ENCODE measurements at places on chromosomes 4 and X. TPM values are rescaled to one million over a fixed set of nuclear protein-coding genes. Genes with fewer than 3 reads are reported as not detected.

GRCh38 chr4:94690851-94691254, 66.9 kb upstream of the BMPR1B start:
- H3K27me3 ChIP-seq, result no peaks in the 10 kb centered on the region
- H3K4me3 ChIP-seq, result no peak overlapping the region
- H3K36me3 ChIP-seq, result no peaks in the 10 kb centered on the region
- no peaks in the 10 kb centered on the region for H3K4me1 ChIP-seq
- DNase-seq, result no peak
- no peak overlapping the region for H3K27ac ChIP-seq

- no peak overlapping the region for H3K27ac ChIP-seq
- no peaks in the 10 kb centered on the region for H3K4me1 ChIP-seq
- no peaks in the 10 kb centered on the region for H3K36me3 ChIP-seq
- no peak overlapping the region for H3K4me3 ChIP-seq
- H3K27me3 ChIP-seq, result no peaks in the 10 kb centered on the region
Observed at GRCh38 chr4:25100021-25100555, 60.2 kb downstream of the SEPSECS start.

DNA sequence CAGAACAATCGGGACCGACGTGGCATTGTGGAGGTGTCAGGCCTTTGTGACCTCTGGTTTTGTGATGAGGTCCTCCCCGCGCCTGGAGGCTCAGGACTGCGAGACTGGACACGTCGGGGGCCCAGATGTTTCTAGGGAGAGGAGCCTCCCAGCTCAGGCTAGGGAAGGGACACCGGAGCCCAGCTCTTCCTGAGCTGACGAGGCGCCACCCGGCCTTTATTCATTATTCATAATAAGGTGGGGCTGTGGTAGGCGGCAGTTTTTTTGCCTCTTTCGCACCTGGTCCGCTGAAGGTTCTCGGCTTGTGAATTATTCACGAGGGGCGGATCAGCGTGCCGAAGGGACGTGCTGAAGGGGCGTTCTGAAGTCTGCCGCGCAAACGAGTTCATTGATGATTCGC, 2.3 kb upstream of the UBA1 start:
- DNase-seq, result no peak
- peaks cover 6% of the 10 kb centered on the region for H3K27me3 ChIP-seq
- H3K4me1 ChIP-seq, result peaks cover 23% of the 10 kb centered on the region
- H3K4me3 ChIP-seq, result peak overlapping the region; percentile 35
- H3K27ac ChIP-seq, result no peak overlapping the region

DNA sequence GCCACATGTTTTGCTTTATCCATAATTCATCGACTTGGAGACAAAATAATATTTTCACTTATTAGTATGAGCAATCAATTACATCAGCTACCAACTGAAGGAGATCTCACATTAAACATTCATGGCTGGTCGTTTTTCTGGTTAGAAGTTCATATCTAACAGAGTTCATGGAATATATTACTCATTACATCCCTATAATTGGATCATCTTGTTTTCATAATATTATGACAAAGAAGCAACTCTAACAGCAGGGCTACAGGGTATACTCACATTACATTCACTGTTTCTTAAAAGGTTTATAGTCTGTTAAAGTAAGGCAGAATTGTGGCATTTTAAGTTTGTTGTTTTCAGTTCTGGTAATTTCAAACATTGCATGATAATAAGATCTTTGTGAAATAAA, 33.0 kb downstream of the GSTCD start:
- no peaks in the 10 kb centered on the region for H3K36me3 ChIP-seq
- no peaks in the 10 kb centered on the region for H3K4me1 ChIP-seq
- H3K27me3 ChIP-seq, result no peaks in the 10 kb centered on the region
- H3K27ac ChIP-seq, result no peak overlapping the region

- H3K27me3 ChIP-seq, result no peaks in the 10 kb centered on the region
- H3K4me1 ChIP-seq, result no peaks in the 10 kb centered on the region
- no peak overlapping the region for H3K27ac ChIP-seq
- no peak overlapping the region for H3K4me3 ChIP-seq
- no peak for DNase-seq
- no peaks in the 10 kb centered on the region for H3K36me3 ChIP-seq
Observed at GRCh38 chr4:78242071-78242470, 184.9 kb downstream of the FRAS1 start.

The CSAG3 gene
- total RNA-seq, result not detected

The NAT8L gene
- total RNA-seq, result 0.05 TPM

All from right lobe of liver (tissue), 6 donors.